ENCODE measurements at places on chromosomes 16 and 17.

DNA sequence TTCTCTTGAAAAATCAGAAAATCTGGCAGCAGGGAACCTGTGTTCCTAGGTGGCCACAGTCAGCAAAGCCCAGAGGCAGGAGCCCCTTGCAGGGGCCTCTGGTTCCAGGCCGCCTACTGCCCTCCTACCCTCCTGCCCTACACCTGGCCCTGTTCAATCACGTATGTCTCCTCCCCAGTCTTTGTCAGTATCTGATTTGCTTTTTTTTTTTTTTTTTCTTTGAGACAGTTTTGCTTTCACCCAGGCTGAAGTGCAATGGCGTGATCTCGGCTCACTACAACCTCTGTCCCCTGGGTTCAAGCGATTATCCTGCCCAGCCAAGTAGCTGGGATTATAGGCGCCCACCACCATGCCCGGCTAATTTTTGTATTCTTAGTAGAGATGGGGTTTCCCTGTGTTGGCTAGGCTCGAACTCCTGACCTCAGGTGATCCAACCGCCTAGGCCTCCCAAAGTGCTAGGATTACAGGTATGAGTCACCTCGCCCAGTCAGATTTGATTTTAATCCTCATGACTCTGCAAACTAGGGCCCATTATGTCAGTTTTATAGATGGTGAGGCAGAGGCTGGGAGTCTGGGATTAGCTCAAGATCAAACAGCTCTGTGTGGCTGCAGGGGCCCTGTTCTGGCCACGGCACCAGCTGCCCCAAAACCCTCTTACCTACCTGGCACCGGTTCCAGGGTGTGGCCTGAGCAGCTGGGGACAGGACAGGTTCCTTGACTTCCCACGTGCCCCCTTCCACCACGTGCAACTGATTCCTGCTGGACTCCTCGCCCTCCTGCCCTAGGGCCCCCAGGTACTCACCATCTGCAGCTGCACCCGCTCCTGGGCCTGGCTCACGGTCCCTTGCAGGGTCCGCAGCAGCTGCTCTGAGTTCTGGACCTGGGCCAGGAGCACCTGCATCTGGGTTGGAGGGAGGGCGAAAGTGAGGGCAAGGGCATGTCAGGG, 14.7 kb downstream of the RABEP2 start:
- DNase-seq, result no peak

- no peak for DNase-seq
Observed at GRCh38 chr16:9706217-9706836, 475.9 kb downstream of the GRIN2A start.

DNA sequence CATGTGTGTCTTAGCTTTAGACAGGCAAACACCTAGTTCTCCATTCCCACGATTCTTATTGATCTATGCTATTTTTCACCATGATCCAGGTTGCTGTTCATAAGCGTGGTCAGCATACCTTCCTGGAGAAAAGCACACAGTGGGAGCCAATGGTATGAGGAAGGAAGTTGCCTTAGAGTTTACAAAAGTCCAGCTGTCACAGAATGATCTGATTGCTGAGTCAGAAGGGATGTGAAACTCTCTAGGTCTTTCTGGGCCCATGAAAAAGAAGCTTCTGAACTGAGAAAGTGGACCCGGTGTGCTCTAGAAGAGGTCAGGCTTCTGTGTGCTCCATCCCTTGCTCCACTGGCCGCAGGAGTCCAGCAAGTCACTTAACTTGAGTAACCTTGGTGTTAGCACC, 71.0 kb upstream of the CCL1 start:
- DNase-seq, result no peak

- no peak for DNase-seq
Observed at GRCh38 chr17:8412089-8412488, 14.5 kb upstream of the RNF222 start.

DNA sequence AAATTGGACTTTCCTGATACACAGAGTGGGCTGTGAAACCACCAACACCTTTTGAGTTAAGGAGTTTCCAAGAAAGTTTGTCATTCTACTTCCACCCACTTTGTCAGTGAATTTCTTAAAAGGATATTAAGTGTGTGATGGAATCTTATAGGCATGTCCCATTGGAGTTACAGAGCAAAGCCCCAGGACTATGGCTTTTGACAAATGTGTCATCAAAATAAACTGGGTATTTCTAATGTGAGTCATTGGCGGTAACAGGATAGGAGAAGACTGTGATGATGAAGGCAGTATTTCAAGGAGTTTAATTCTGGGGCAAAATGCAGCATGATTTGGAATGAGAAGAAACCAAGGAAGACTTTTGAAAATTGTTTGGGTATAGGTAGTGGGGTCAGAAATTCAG, 1013.8 kb upstream of the EEF2KMT start:
- no peak for DNase-seq

All from activated effector memory CD4-positive, alpha-beta T cell treated with Interleukin-2 at 50 U/mL for 16 hours (primary cell).